NCI-H460 (cell line): ENCODE measurements at places on chromosomes 3 and 15. TPM values are rescaled to one million over a fixed set of nuclear protein-coding genes. Genes with fewer than 3 reads are reported as not detected.
A peak's percentile ranks its signal among the peaks of the same experiment; 100 is the strongest.

DNA sequence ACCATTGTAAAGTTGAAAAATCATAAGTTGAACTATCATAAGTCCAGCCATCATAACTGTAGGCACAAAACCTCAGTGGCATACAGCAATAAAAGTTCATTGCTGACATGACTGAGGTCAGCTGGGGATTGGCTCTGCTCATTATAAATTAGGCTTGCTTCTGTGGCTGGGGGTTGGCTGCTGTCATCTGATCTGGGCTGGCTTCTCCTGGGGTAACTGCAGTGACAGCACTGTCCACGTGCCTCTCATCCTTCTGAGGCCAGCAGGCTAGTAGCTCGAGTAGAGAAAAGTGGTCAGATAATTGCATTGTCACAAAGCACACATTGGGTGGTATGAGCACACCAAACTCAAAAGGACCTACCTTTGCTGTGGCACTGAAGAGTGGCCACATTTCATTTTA is 31.3 kb downstream of the CMTM7 start:
- DNase-seq, result no peak

- DNase-seq, result no peak
These were observed 401.9 kb upstream of the TPRG1 start for GRCh38 chr3:188769831-188770230.

GRCh38 chr15:38487378-38487777 is 33.5 kb downstream of the FAM98B start:
- no peak for DNase-seq

CKMT1A gene
- total RNA-seq, result 1.2 TPM in 2 replicates

SLC22A14 gene
- 0.35 TPM in 1 of 2 replicates, not detected in the other for total RNA-seq

TGFBR2 gene
- 5.9 and 7.2 TPM in 2 replicates for total RNA-seq

PHLDB2 gene
- 8.3 and 9.1 TPM in 2 replicates for total RNA-seq

DNA sequence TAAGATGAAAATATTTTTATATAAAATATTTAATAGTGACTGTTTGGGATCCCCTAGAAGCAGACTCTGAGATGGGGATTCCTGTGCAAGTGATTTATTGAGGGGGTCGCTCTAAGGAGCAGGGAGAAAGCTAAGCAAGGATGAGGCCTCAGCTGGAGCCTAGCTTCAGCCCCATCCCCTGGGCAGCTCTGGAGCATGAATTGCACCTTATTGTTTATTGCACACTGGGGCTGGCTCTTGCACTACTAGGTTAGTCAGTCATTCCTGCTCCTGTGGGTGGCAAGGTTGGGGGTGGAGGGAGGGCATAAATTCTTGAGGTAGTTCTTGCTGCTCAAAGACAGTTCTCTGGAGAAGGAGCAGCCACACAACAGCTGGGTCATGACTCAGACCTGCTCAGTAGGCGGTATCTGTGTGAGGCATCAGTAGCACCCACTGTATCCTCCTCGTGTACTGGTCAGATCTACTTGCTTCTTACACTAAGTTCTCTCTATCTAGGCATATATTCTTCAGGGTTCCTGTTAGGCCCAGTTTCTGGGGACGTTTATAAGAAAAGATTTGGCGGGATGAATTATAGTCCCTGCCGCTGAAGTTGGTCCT is 27.2 kb upstream of the TNFSF10 start:
- no peak for DNase-seq

DNA sequence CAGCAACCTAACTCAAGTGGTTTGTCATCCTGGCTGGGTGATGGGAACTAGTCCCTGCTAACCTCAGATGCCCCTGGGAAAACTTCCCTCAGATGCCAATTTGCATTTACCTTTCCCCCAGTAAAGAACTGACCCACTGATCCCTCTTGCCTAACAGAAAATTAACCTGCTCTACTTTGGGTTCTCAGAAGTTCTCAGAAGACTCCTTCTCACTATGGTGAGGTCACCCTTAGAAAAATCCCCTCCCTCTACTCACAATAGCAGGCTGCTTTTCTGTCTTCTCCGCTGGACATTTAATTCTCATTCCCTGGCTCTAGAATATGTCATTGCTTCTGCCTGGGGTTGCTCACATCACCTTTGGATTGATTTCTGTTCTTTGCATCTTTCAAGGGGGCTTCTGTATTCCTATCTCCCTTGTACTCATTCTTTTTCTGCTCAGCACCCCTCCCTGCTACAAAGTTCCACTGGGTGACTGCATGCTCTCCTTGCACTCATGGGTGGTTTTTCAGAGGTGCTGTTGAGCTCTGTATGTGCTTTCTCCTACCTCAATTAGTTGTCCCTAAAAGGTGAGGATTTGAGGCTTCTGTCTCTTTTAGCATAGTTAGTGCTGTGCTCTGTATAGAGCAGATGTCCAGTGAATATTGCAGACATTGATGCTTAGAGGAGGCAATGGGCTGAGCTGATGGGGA is 869 bp downstream of the PLA1A start:
- DNase-seq, result no peak

ROBO1 gene
- total RNA-seq, result 2.2 and 3.2 TPM in 2 replicates

DNA sequence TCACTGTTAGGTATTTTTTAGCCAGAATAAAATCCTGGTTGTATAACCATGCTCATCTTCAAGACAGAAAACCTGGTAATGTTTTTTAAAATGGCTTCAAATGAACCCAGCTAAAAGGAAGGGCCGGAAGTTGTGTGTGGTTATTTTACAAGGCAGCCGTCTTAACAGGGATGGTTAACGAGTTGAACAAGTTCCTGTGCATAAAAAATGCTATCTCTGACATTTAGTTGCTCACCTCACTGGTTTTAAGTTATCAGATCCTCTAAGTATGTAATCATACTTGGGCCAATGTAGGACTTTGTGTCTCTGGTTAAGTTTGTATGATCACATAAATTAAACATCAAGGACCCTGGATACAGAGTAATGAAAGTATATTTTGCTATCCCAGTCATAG is 2.1 kb downstream of the ATP11B start:
- DNase-seq, result no peak

DNA sequence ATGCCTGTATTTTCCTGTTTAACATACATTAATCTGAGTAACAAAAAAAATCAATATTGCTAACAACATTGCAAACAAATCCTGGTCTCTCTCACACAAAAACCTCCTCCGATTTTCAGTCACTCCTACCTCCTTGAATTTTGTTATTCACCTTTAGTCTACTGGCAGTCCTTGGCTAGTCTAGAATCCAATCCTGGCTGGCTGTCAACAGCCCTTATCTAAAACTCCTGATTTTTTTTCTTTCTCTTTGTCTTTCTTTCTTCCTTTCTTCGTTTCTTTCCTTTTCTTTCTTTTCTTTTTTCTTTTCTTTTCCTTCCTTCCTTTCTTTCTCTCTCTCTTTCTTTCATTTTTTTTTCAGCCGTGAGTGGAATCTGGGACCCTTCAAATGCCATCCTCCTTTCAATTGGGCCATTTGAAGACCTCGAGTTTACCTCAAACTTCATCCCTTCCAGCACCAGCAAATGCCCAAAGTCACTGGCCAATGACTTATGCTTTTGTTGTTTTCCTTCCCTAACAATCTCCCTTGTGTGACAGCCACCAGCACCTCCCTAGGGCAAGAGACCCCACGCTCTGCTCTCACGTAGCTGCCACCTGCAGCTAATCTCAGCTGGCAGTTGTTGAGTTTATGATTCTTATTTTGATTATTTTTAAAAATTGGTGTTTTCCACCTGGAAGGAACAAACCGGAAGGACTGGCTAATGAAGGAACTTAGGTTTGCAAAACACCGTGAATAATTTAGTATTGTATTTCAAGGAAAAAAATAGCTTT is 6.8 kb upstream of the ONECUT1 start:
- DNase-seq, result no peak

DNA sequence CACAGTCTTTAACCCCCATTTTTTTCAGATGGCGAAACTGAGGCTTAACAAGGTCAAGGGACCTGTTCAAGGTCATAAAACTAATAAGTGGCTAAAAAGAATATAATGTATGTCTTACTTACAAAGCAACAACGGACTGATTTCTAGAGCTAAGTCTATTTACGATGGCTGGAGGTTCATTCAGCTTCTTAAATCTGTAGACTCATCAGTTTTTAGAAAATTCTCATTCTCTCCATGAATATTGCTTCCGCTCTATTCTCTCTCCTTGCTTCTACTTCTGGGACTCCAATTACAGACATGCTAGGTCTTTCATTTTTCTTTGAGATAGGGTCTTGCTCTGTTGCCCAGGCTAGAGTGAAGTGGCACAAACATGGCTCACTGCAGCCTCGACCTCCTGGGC is 68.9 kb downstream of the WHAMM start:
- no peak for DNase-seq

CHRM5 gene
- total RNA-seq, result not detected in 2 replicates

ROBO2 gene
- 0.05 TPM in 1 of 2 replicates, not detected in the other for total RNA-seq

C2CD4B gene
- 0.32 and 0.40 TPM in 2 replicates for total RNA-seq

DNA sequence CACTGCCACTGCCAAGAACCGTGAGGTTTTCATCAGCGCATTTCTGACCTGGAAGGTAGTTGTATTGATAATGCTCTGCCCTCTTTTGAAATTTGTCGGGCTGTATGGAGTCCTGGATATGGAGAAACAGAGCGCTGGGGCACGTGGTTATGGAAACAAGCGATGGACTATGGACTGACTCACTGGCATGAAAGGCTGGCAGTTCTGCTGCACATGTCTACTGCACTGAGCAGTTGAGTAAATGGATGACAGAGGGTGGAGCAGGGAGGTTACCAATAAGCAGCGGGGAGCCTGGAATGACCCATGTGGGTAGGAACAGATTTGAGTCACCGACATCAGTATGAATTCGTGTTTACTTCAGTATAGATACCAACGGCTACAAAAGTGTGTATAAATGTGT is 429.5 kb downstream of the OCA2 start:
- DNase-seq, result no peak

MEIS2 gene
- total RNA-seq, result 9.5 and 13.0 TPM in 2 replicates

DNA sequence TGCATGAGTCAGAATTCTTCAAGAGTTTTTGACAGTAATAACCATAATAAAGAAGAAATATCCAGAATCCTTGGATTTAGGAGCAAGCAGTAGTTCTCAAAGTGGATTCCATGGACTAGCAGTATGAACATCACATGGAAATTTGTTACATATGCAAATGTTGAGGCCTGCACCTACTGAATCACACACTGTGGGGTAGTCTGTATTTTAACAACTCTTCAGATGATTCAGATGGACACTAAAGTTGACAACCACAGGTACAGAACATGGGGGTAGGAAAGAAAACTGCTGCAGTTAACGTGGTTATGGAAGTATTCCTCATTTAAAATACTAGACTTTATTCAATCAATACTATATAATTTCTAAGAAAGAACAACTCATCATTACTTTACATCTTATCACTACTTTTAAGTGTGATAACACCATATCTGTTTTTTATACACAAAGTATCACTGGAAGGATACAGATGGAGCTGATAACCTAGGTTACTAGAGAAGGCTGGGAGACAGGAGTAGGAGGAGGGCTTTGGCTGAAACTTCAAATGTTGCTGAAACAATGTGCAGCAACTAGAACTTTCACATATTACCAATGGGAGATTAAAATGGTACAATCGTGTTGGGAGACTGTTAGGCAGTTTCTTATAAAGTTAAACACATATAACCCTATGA is 11.7 kb downstream of the NEDD4 start:
- DNase-seq, result no peak

GRCh38 chr3:30492322-30493192 is 113.8 kb upstream of the TGFBR2 start:
- peak; percentile 9 for DNase-seq

- no peak for DNase-seq
These were observed 18.9 kb downstream of the SH3BP5 start for GRCh38 chr3:15313461-15313860.

DNA sequence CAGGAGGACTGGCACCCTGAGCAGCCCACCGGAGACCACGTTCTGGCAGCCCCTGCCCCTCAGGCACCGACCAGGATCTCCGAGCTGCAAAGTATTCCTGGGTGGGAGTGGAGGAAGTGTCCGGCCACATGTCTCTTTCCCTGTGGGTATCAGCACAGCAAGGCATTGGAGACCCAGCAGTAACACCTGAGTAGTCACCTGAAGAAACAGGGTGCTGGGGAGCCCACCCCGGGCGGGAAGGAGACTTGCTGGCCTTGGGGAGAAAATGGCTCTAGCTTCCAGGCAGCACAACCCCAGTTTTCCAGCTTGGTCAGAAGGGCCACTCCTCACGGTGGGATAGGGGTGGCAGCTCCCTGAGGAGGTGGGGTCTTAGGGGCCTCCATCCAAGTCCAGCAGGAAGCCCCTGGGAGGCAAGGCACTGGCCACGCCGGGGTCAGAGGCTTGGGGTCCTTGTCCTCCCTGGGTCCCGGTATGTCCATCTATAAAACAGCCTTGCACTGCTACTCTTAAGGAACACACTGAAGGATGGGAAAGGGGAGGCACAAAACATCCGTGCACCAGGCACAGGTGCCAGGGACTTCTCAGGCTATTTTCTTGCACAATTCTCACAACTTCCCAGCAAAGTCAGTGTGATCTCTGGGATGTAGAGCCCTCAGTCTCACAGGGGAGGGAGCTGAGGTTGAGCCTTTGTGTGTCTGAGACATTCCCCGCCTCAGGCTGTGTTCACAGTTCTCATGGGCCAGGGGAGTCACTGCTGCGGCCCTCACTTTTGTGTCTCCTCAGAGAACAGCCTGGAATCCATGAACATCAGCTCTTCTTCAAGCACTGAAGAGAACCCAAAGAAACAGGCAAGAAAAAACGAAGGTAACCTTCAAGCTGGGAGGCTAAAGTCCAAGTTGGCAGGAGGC is 11.9 kb downstream of the CFAP100 start:
- DNase-seq, result no peak

GRCh38 chr3:133964547-133964946 is 65.2 kb downstream of the SLCO2A1 start:
- no peak for DNase-seq

COL6A5 gene
- not detected in 2 replicates for total RNA-seq

DNA sequence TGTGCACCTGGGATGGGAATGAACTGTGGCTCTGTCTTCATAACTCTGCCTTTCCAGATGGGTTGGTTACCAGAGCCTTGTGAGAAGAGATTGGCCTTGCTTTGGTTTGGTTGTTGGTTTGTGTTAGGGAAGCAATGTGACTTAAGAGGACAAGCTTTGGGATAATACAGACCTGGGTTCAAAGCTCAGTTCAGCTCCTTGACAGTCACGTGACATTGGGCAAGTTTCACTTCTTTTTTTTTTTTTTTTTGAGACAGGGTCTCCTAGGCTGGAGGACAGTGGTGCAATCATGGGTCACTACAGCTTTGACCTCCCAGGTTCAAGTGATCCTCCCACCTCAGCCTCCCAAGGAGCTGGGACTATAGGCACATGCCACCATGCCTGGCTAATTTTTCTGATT is 42.7 kb downstream of the CORO2B start:
- no peak for DNase-seq

TRIM59 gene
- total RNA-seq, result 20.1 and 20.5 TPM in 2 replicates

GRCh38 chr3:48247401-48247811 is 6.5 kb downstream of the ZNF589 start:
- no peak for DNase-seq

- DNase-seq, result no peak
These were observed 1129.3 kb downstream of the NAALADL2 start for GRCh38 chr3:175988401-175988800.

- no peak for DNase-seq
These were observed 52.5 kb downstream of the LRRN1 start for GRCh38 chr3:3851621-3852323.
